Panc1 (cell line): ENCODE measurements at places on chromosomes 7 and 10.
A peak's percentile ranks its signal among the peaks of the same experiment; 100 is the strongest.

DNA sequence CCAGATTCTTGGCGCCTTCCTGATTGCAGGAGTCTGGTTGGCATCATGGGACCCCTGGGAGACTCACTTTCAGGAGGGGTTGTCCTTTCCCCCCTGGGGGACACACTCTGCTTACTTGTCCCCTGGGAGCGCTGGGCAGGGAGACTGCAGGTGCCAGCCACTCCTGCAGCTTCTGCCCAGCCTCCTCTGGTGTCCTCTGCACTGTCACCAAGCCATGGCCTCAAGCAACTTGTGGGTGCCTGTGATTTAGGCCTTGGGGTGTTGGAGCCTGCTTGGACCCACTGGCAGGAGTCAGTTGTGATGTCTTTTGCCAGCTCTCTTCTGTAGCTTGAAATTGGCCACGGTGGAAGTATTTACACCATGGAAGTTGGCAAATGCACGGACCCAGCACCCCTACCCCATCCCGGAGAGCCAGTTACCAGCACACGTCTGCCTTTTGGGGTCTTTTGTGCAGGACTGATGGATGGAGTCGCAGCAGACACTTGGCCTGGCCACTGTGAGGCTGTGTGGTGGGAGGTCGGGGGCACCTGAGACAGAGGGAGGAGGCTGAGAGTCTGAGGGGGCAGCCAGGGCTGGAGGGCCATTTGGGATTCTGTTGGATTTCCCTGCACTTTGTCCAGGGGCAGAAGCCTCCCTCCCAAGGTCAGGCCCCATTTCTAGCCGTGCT is 104.7 kb downstream of the LHPP start:
- no peak for DNase-seq

DNA sequence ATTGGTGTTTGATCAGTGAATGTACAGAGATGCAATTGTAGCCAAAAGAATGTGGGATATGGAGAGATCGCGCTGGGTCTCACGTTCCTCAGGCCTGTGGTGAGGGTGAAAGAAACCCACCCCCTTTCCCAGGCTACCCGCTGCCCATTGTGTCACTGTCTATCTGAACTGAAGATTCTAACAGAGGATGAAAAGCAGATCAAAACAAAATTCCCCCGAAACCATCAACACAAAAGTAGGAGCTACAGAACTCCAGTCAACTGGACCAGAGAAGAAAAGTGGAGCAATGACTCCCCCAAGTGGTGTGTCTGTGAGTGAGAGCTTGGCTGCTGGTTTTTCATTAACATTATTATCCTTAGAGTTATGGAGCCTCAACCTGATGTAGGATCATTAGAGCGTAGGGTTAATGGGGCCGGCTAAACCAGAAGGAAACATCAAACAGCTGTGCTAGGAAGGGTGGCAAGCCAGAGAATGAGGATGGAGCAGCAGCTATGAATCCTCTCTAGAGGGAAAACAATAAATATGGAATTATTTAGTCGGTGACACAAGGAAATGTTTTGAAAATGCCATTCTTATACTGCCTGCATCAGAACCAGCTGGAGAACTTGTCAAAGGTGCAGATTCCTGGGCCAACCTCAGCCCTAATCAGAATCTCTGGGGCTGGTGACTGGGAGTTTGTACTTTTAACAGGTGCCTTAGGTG is 38.3 kb downstream of the AKR1B1 start:
- DNase-seq = peak; percentile 47

DNA sequence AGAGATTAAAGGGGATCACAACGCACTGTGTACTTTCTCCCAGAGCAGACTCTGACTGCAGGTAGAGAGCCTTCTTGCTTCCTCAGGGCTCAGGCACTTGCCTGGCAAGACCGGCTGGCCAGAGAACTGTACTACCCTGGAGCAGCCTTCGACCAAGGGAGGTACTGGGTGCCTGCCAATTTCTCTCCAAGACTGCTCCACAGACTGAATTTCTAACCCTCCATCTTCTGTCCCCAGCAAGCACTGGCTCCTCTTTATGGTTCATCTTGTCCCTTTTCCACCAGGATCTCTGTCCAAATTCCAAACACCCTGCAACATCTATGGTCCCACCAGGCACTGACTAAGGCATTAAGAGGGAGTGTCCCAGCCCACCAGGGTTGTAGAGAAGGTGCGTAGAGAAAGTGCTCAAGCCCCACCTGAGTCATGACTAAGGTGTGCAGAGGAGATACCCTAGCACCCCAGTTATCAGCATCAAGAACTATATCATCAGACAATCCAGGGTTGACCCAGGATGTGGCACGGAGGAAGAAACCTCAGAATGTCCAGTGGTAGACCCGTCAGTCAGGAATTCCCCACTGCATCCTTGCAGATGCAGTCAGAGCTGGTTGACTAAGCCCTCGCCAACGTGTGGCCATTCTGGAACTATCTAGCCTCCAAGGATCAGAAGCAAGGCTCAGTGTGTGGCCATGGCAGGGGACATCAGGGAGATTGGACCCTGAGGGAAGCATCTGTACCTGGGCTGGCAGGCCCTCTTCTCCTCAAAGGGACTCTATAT is 60.9 kb upstream of the CAMK2B start:
- no peak for DNase-seq

DNA sequence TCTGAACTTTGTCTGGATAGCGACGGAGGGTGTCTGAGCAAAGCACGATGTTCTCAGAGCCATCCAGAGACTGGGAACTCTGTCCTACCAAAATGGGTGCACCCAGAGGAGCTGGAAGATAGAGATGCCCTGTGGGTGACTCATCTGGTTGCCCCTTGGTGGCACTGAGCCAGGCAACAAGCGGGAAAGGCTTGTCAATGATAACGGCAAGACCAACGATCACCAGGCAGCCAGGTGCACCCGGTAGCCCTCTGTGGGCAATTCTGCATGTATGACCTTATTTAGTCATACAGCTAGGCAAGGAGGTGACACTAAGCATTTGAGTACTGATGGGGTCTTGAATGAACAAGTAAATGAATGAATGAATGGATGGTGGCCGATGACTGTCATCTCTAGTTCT is 2.8 kb upstream of the ELN start:
- no peak for DNase-seq

- DNase-seq = no peak
These were observed 897 bp upstream of the RAMP3 start for GRCh38 chr7:45156516-45157272.

DNA sequence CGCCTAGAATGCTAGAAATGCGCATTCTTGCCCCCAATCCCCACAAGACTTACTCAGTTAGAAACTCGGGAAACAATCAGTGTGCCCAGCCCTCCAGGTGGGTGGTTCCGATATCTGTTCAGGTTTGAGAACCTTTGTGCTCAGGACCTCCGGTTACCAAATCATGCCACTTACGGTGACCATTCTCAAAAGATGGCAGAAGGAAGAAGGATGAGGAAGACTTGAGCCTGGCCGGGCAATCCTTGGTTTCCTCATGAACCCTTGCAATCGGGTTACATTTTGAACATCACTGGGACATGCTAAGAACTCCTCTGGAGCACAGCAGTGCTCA is 52.1 kb downstream of the RBM17 start:
- no peak for DNase-seq

- no peak for DNase-seq
These were observed 29.7 kb upstream of the CALN1 start for GRCh38 chr7:72441791-72442190.

DNA sequence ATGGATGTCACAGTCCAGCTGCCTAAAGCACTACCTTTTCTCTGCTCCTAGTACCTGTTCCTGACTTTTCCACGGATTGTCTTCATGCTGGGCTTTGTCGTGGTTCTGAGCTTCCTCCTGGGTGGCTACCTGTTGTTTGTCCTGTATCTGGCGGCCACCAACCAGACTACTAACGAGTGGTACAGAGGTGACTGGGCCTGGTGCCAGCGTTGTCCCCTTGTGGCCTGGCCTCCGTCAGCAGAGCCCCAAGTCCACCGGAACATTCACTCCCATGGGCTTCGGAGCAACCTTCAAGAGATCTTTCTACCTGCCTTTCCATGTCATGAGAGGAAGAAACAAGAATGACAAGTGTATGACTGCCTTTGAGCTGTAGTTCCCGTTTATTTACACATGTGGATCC is 1.3 kb upstream of the INTS15 start:
- no peak for DNase-seq

DNA sequence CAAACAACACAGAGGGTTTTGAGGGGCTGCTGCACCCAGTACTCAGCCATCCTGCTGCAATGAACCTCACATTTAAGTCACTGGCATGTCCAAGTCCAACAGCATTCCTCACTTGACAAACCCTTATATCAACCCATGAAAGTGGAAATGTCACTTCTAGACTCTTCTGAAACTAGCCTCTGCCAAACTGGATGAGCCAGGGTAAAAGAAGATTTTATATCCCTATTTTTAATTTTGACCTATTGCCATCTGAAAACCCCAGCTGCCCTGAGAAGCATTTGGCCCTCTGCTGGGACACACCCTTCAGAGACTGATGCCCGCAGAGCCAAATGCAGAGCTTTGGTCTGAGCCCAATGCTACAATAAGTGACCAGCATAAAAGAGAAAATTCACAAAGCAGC is 201.1 kb downstream of the ANK3 start:
- no peak for DNase-seq

DNA sequence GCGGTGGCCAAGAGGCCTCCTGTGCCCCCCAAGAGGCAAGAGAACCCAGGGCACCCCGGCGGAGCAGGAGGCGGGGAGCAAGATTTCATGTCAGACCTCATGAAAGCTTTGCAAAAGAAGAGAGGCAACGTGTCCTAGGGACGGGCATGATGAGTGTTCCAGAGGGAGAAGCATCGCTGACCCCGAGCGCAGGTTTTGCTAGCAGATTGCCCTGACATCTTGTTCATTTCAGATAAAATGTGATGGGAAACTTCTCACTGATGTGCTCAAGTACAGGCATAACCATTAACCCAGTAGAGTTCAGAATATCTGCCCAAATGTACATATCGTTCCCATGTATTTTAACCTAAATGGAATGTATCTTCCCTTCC is 129.2 kb downstream of the APBB1IP start:
- no peak for DNase-seq

DNA sequence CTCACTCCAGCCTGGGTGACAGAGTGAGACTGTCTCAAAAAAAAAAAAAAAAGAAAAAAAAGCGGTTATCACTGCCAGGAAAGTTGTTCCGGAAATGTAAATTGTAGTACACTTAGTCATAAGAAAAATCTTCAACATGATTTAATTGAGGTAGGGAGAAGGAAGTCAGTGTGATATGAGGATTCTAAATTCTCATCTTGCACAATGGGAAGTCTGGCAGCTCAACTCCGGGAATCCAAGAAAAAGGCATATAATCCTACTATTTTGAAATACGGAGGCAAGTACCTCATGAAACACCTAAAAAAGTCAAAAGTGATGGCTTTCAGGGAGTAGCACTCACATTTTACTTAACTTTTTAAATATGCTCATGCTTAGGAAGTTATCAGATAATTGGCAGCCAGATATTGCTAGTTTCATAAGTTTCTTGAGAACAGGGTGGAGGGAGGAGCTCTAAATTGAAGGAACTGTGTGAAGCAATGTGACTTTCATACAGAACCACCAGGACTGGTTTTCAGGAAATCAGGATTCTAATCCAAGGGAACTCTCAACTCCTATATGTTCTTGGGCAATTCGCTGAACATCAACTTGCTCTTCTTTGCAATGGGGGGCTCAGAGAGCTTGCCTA is 2.7 kb upstream of the C7orf25 start:
- no peak for DNase-seq

GRCh38 chr10:34666008-34666704 is 148.9 kb downstream of the PARD3 start:
- DNase-seq = peak; percentile 76

- DNase-seq = no peak
These were observed 130.7 kb upstream of the SH2B2 start for GRCh38 chr7:102155821-102156441.

DNA sequence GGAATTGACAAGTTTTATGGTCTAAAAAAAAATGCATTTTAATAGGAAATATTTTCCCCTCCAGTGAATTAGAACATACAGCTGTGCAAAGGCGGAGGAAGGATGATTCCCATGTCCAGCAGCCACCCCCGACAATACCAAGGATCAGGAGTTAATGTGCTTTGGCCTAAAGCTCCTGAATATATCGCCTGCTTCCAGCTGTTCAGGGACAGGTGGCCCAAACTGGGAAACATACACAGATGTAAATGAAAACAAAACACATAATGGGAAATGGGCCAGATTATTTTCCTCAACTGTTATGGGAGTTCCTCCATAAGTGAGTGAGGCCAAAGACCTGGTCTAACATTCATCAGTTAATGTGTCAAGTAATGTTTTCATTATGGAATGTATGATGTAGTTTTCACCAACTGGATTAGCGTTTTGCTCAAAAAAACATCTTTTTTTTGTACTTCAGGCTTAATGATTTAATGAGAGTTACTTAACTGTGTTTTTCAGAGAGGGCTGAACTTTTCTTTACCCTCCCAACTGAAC is 55.1 kb upstream of the LAMB1 start:
- DNase-seq = no peak

DNA sequence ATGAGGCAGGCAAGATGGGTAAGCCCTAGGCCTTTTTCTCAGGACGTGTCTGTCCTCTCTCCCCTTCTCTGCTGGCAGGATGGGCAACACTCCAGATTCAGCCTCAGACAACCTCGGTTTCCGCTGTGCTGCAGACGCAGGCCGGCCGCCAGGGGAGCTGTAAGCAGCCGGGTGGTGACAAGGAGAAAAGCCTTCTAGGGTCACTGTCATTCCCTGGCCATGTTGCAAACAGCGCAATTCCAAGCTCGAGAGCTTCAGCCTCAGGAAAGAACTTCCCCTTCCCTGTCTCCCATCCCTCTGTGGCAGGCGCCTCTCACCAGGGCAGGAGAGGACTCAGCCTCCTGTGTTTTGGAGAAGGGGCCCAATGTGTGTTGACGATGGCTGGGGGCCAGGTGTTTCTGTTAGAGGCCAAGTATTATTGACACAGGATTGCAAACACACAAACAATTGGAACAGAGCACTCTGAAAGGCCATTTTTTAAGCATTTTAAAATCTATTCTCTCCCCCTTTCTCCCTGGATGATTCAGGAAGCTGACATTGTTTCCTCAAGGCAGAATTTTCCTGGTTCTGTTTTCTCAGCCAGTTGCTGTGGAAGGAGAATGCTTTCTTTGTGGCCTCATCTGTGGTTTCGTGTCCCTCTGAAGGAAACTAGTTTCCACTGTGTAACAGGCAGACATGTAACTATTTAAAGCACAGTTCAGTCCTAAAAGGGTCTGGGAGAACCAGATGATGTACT is 13.1 kb downstream of the PHKG1 start:
- no peak for DNase-seq

GRCh38 chr10:101067356-101068083 is 5.7 kb downstream of the KAZALD1 start:
- no peak for DNase-seq

DNA sequence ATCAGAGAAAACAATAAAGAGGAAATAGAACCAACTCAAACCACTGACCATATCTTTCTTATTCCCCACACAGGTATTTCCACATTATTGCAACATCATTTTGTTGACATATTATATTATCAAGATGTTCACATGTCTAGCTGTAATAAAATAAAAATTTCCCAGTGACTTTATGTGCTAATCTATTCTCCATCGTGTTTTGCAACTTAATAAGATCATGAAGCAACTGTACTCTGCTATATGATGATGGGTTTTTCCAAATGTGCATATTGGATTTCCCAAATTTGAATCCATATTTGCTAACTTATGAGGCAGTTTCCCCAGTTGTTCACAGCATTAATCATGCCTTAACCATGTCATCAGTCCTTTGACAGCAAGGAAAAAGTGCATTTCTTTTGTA is 127.8 kb downstream of the ITGB8 start:
- no peak for DNase-seq
